ENCODE measurements at places on chromosomes 11 and 22.

- DNase-seq: no peak
- no peaks in the 10 kb centered on the region for H3K36me3 ChIP-seq
Observed at GRCh38 chr22:30198921-30199320, 47.6 kb downstream of the LIF start.

GRCh38 chr11:90558328-90558865, 335.5 kb upstream of the CHORDC1 start:
- peaks cover 2% of the 10 kb centered on the region for H3K36me3 ChIP-seq
- H3K4me1 ChIP-seq: no peaks in the 10 kb centered on the region
- no peak overlapping the region for H3K27ac ChIP-seq
- no peak overlapping the region for H3K4me3 ChIP-seq

DNA sequence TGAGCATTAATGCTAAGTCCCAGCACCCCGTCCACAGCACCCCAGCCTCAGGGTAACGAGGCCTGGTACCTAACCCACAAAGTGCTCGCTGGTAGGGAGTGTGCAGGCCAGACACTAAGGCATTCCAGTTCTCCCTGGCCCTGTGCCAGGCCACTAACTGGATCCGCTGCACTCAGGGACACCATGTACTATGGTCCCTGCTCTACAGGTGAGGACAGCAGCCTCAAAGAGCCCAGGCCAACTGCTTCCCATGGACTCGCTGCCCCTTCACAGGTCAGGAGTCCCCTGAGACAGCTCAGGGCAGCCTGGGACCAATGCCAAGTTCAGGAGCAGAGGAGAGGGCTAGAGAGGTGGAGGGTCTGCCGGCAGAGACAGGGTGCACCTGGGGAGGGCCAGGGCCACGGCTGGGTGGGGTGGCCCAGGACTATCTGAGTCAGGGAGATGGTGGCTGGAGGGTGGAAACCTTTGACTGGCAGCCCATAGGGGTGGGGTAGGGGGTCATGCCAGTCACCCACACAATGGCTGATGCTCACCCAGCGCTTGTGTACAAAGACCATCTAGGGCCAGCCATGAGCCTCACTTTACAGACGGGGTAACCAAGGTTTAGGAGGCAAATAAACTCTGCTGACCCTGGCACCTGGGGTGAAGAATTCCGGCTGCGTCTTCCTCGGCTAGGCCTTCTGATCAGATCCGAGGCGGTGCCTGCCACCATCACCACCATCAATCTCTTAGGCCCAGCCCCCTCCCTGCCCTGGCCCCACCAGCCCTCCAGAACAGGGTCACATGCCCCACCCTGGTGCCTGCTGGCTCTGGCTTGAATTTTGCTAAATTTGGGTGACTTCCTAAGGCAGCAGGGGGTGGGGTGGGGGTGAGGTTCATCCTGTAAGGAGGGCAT, 5.6 kb downstream of the OSBPL5 start:
- no peak overlapping the region for H3K27ac ChIP-seq
- no peaks in the 10 kb centered on the region for H3K36me3 ChIP-seq
- peaks cover 34% of the 10 kb centered on the region for H3K27me3 ChIP-seq
- H3K4me1 ChIP-seq: peaks cover 9% of the 10 kb centered on the region
- H3K4me3 ChIP-seq: no peak overlapping the region
- DNase-seq: no peak

DNA sequence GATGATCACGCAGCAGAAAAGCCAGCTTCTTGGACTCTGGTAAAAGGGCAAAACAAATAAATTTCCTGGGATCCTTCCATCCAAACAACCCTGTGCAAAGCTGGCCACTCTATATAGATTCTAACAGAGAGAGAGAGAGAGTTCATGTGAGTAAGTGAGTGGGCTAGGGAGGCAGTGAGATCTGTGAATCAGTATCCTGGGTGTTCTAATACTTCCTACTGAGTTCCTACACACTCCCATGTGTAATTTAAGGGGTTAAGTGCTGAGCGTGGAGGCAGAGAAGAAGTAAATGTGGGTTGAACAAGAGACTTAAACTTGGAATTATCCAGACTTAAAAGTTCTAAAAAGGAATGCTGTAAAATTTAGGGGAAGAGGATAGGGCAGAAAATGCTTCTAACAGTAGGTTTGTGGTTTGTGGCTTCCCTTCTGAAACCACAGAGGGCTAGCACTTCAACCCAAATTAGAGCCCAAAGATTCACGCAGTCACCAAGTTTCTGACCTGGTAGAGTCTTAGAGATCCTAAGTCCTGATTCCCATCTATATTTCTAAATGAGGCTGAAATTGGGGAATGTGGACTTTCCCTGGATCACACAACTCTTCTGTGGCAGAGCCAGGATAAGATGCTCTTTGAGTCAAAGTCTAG, 413.9 kb downstream of the TENM4 start:
- H3K36me3 ChIP-seq: no peaks in the 10 kb centered on the region
- H3K27ac ChIP-seq: no peak overlapping the region
- H3K27me3 ChIP-seq: peaks cover 21% of the 10 kb centered on the region
- H3K4me1 ChIP-seq: peaks cover 6% of the 10 kb centered on the region
- no peak for DNase-seq

GRCh38 chr11:36108881-36109589, 165.2 kb downstream of the LDLRAD3 start:
- H3K27me3 ChIP-seq: peaks cover 7% of the 10 kb centered on the region
- no peaks in the 10 kb centered on the region for H3K36me3 ChIP-seq
- H3K27ac ChIP-seq: no peak overlapping the region
- H3K4me1 ChIP-seq: no peaks in the 10 kb centered on the region
- no peak for DNase-seq
- H3K4me3 ChIP-seq: no peak overlapping the region

GRCh38 chr22:41827671-41828070, 5.2 kb upstream of the SREBF2 start:
- no peaks in the 10 kb centered on the region for H3K27me3 ChIP-seq
- peak overlapping the region; percentile 99 for H3K27ac ChIP-seq
- peaks cover 9% of the 10 kb centered on the region for H3K4me1 ChIP-seq

Data from memory B cell (primary cell).